ENCODE measurements at places on chromosomes 13 and 19.

- no peak for DNase-seq
Measured at GRCh38 chr13:75309981-75310580, 171.9 kb downstream of the TBC1D4 start.

GRCh38 chr13:77391475-77391874, 64.6 kb upstream of the MYCBP2 start:
- no peak for DNase-seq

- DNase-seq = no peak
Measured at GRCh38 chr19:46383846-46384245, 29.5 kb downstream of the CCDC8 start.

GRCh38 chr13:53142306-53142705, 113.7 kb downstream of the OLFM4 start:
- no peak for DNase-seq

DNA sequence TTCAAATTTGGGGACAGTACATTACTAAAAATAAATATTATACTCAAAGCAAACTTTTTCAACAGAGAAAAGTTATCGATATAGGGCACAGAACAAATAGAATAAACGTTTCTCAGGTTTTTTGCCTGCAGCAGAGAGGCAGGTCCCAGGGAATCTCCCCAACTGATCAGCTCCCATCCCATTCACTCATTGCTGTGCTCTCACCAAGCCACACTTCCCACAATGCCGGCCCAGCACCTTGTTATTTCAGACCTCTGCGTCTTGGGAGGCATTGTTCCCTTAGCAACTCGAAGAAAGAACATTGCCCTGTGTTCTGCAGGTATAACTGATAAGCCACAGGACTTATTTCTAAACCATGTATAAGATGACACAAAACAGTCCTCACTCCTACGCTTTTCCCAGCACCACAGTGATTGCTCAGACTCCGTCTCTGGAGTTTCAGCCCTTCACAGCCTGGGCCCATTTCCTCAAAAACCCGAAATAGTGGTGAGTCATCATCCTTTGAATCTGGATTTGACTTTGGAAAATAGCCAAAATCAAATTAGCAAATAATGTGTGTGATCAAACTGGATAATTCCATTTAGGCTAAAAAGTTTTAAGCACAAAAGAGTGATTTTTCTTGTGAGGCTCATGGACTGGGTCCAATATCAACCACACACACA, 100.4 kb downstream of the DCLK1 start:
- DNase-seq = no peak

DNA sequence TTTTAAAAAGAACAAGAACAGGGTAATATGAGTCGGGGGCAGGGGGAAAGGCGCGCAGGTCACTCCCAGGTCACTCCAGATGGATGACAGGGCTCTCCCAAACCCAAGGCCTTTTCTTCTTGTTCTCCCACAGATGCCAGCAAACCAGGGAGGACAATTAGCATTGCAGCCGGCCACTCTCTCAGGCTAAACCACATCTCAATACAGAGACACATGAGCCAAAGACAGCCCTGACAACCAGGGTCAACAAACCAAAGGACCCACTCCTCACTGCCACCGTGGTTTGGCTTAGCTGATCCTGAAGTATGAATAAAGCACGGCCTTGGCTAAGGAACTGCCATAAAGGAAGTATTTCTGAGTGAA, 47.3 kb downstream of the LATS2 start:
- no peak for DNase-seq

- no peak for DNase-seq
Measured at GRCh38 chr19:46992699-46993535, 26.7 kb upstream of the NPAS1 start.

GRCh38 chr13:112246731-112247470, 129.3 kb upstream of the SPACA7 start:
- no peak for DNase-seq

DNA sequence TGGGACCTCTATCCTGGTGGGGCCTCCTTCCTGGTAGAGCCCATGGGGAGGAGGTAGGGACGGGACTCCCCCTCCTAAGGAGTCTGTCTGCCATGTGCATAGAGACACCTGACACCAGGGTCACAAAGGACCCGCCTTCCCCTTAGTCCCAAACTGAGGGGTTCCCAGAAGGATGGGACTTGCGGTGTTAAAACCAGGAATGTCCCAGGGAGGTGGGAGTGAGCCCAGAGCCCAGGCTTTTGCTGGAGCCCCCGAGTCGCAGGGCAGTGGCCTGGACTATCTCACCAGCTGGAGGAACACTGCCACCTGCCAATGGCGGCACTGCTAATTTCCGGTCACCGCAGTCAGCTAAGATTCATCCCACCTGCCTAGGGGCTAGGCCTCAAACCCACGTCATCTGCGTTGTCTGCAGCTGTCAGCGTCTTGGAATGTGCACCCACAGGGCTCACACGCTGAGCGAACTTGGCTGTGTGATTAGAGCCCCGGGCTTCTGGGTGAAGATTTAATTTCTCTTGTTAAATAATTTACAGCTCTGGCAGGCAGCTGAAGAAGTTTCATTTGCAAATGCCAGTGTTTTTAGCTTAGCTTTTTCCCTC, 31.9 kb upstream of the ATP11A start:
- DNase-seq = no peak

DNA sequence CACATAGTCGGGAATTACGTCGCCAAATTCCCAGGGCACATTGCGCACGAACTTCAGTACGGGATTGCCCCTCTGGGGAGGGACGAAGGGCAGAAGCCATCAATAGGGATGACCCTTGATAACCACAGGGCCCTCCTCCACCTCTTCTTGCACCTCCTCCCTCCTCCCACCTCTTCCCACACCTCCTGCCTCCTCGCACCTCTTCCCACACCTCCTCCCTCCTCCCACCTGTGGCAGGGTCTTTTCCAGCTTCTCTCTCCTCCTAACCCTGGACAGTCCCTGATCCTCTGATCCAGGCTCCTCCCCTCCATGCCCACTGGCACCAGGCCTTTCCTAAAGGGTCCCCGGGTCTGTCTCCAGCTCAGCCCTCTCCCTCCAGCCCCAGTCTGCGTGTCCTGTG, 3.4 kb downstream of the ERCC1 start:
- no peak for DNase-seq

DNA sequence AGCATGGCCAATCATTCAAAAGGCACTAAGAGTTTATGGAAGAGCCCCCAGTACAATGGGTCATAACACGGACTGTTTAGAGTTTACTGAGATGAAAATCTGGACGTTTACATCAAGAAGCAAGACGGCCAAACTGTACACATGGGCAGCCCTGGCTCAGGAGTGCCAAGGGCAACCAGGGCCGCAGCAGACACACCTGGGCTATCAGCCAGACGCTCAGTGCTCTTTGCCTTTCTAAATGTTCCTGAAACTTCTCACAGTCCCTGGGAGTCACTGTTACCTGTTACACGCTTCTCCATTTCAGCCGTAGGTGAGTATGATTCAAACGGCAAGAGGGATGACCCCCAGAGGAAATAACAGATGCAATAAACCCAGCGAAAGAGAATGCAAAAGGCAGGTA, 64.5 kb downstream of the ABCC4 start:
- DNase-seq = no peak

DNA sequence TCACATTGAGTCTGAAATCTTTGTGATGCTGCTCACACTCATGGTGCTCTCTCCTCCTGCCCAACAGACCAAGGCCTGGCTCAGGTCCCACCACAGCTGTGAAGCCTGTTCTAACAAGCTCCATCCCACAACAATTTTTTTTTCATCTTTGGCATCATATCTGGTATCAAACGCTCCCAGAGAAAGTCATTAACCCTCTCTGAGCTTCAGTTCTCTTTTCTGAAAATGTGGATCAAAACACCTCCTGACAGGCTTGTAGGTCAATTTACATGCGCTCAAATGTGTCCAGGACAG, 224.4 kb downstream of the LACC1 start:
- DNase-seq = no peak

GRCh38 chr19:18969931-18970659, 29.1 kb upstream of the HOMER3 start:
- no peak for DNase-seq

DNA sequence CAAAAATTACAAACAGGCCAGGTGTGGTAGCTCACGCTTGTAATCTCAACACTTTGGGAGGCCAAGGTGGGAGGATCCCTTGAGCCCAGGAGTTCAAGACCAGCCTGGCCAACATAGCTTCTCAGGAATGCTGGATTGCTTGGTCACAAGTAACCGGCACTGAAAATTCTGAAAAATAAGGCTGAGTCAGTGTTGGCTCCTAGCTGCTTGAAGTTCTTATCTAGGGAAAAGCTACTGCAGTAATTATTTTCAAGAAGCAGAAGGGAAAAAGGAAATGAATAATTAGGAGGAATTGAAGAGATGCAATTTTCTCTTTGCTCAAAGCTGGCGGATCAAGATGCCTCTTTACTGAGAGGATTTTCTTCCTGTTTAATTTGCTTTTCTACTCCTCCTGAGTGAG, 75.0 kb upstream of the GTF3A start:
- no peak for DNase-seq

DNA sequence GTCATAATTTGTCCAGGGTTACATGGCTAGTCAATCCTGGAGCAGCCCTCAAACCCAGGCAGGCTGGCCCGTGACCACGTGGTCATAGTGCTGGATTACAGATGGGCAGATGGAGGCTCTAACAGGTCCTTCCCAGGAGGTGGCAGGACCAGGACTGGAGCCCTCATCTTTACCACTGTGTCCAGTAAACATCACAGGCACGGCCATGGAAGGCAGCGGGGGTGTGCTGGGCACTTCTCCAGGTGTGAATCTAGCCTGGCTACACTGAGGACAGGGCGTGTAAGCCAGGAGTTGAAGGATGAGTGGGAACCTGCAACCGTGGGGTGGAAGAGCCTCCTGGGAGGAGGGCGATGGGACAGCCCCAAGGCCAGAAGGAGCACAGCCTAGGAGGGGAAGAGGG, 6.1 kb downstream of the CIC start:
- no peak for DNase-seq

- DNase-seq = no peak
Measured at GRCh38 chr13:37878921-37879320, 9.3 kb upstream of the TRPC4 start.

- DNase-seq = no peak
Measured at GRCh38 chr13:110367620-110368019, 60.5 kb downstream of the COL4A2 start.

All from Panc1 (cell line).